H7 (cell line): ENCODE measurements at places on chromosomes 2 and 18. TPM values are rescaled to one million over a fixed set of nuclear protein-coding genes. Genes with fewer than 3 reads are reported as not detected.

The CYP27A1 gene
- total RNA-seq: 14.3 and 15.4 TPM in 2 replicates

The CD8B gene
- total RNA-seq: 0.37 and 0.66 TPM in 2 replicates

The TRIM43 gene
- not detected in 2 replicates for total RNA-seq

The IL1R1 gene
- total RNA-seq: 0.04 and 1.0 TPM in 2 replicates

The MYO5B gene
- total RNA-seq: 2.7 and 3.7 TPM in 2 replicates

The GPR39 gene
- 0.85 and 6.2 TPM in 2 replicates for total RNA-seq

The ARHGEF4 gene
- total RNA-seq: 15.3 and 15.6 TPM in 2 replicates

The IL36A gene
- not detected in 2 replicates for total RNA-seq

The ANKRD29 gene
- 2.9 and 3.0 TPM in 2 replicates for total RNA-seq

The POTEF gene
- 0.69 and 1.3 TPM in 2 replicates for total RNA-seq
